ENCODE measurements at places on chromosomes 2 and 18.
A peak's percentile ranks its signal among the peaks of the same experiment; 100 is the strongest.

GRCh38 chr18:811182-811891 is 705 bp downstream of the YES1 start:
- DNase-seq: no peak

GRCh38 chr2:68765739-68766375 is 31.2 kb downstream of the ARHGAP25 start:
- DNase-seq: no peak

DNA sequence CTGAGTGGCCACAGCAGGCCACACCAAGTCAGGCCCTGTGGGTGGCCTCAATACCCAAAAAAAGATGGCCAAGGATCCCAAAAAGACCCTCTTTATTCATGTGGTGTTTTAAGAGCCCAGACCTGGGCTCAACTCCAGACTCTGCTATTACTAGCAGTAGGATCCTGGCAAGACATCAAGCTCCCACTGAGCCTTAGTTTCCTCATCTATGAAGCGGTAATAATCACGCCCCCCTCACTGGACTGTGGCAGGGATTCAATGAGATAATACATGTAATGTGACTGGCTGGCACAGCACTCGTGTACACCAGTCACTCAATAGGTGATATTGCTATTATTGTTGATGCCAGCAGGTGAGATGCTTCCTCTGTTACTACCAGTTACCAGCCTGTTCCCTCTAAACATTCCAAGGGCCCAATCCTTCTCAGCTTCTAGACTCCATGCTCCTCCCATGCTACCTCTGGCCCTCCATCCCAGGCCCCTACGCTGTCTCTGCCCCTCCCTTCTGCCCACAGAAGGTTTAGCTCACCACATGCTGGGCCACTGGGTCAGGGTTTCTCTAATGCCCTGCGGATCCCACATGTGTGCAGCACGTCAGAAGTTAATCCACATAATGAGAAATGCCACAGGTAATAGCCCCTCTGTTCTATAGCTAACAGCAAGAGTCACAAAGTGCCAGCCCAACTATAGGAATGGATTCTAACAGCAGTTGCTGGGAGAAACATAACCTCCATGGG is 51.2 kb downstream of the SLC4A5 start:
- DNase-seq: no peak

- DNase-seq: peak; percentile 80
Observed at GRCh38 chr2:128318776-128319464, at the start of gene HS6ST1. HS6ST1 (minus strand) TSS chr2:128318868; CDS start chr2:128318563, 305 bp downstream.

- DNase-seq: no peak
Observed at GRCh38 chr18:69895066-69896047, 52.3 kb downstream of the CD226 start.

GRCh38 chr2:9373476-9373875 is 49.9 kb downstream of the ITGB1BP1 start:
- no peak for DNase-seq

DNA sequence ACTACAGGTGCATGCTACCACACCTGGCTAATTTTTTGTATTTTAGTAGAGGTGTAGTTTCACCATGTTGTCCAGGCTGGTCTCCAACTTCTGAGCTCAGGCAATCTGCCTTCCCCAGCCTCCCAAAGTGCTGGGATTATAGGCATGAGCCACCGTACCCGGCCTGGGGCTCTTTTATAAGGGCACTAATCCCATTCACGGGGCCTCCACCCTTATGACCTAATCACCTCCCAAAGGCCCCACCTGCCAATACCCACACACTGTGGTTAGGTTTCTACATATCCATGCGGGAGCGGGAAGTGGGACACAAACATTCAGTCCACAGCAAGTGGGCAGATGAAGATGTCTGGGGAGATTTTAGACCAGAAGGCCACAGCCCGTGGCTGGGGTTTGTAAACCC is 164.7 kb upstream of the SH3BP4 start:
- no peak for DNase-seq

GRCh38 chr18:54775686-54776085 is 52.6 kb upstream of the RAB27B start:
- DNase-seq: no peak

DNA sequence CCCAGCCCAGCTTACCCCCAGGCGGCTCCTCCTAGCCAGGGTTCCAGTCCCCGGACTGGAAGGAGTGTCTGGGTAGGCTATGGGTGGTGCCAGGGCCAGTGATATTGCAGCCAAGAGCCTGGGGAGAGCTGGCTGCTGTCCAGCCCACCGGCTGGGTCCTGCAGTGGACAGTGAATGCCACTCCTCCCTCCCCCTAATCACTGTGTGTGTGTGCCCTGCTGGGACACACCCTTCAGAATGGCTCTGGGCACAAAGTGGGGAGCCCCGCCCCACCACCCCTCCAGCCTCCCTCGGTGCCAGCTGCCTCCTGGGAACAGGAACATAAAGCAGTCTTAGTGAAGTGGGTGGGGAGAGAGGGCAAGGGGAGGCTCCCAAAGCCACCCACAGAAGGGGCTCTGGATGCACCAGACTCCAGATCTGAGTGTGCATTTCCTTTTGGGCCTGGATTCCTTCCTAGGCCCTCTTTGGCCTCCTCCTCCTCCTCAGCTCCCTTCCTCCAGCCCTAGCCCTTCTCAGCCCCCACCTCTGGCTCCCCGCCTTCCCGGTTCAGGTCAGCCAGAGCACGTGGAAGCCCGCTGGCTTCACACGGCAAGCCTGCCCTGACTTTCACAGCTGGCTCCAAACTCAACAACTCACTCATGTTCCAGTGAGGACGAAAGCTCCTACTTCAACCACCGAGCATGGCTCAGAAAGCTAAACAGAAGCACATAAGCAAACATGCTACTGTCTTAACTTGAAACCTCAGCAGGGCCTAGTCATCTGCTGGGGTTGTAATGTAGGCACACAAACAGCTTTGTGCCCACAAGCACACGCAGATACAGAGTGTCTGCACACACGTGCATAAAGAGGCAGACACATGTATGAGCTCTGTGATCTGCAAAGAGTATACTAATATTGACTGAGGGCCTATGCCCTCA is 209.2 kb upstream of the SMAD2 start:
- no peak for DNase-seq

GRCh38 chr2:219500135-219500534 is 1.4 kb downstream of the GMPPA start:
- no peak for DNase-seq

DNA sequence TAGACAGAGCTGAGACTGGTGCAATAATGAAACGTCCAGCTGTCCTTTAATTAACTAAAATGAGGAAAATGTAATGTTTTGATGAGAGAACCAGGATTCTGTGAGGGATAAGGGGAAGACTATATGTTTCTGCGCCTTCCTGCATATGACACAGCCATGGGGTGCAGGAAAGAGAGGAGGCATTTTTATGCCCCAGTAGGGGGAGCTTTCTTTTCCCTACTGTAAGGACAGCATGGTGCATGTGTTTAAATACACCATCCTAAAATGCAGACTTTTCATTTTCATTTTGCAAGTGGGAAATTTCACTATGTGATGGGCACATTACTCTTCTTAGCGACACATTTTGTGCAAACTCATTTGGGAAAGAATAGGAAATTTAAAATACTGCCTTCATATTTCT is 446.1 kb downstream of the ARHGAP15 start:
- DNase-seq: no peak

GRCh38 chr2:53096351-53096750 is 671.3 kb upstream of the CHAC2 start:
- DNase-seq: no peak

- DNase-seq: no peak
Observed at GRCh38 chr2:95272781-95273180, 1.5 kb upstream of the PROM2 start.

- DNase-seq: no peak
Observed at GRCh38 chr18:9832871-9833270, 52.9 kb upstream of the TXNDC2 start.

DNA sequence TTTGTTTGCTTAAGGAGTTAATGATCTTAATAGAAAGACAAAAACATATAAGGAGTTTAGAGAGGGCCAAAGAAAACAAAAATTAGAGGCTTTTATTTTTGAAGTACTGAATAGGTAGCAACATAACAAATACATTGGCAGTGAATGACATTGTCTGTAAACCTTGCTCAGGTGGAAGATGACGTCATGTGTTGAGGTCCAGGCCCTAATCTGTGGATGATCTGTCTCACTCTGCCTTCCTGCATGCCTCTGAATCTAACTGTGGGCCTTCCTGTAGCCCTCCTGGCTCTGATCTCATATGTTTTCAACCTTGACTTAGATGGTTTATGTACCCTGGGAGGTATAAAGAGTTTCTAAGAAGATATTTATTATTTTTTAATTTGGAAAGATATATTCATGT is 58.1 kb upstream of the DYNAP start:
- no peak for DNase-seq

- DNase-seq: no peak
Observed at GRCh38 chr2:41955316-41956043, 92.3 kb upstream of the PKDCC start.

DNA sequence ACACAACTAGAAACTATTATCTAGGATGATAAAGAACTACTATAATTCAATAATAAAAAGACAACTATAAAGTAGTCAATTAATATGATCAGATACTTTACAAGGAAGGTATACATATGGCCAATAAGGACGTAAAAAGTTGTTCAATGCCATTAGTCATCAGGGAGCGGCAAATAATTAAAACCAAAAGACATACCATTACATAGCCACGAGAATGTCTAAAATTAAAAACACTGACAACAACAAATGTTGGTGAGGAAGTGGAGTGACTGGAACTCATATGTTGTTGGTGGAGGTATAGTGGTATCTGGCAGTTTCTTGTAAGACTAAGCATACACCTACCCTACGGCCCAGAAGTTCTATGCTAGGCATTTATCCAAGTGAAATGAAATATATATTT is 152.4 kb downstream of the MTCL1 start:
- no peak for DNase-seq

- no peak for DNase-seq
Observed at GRCh38 chr2:64137567-64137966, 6.7 kb downstream of the PELI1 start.

DNA sequence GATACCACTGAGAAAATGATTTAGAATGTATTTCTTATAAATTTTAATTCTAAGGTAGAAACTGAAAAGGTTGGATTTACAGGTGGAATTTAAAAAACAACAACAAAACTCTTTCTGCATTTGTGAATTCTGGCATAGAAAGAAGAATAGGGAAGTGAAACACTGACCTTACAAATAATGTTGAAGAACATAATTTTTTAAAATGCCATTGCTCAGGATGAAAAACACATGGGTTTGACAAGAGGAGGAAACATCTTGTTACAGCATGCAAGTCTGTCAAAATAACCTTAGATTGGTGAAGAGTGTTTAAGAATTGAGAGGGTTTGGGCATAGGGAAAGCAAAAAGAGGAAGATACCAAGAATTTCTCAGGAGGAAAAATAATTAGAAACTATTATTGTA is 184.3 kb downstream of the UBE2E3 start:
- DNase-seq: no peak

GRCh38 chr2:43766006-43766405 is 7.8 kb upstream of the DYNC2LI1 start:
- no peak for DNase-seq

GRCh38 chr18:33670029-33670428 is 92.0 kb downstream of the ASXL3 start:
- DNase-seq: no peak

GRCh38 chr2:35428548-35428947 is 927.0 kb upstream of the CRIM1 start:
- no peak for DNase-seq

GRCh38 chr2:170525566-170525900 is 189.6 kb upstream of the SP5 start:
- DNase-seq: no peak

DNA sequence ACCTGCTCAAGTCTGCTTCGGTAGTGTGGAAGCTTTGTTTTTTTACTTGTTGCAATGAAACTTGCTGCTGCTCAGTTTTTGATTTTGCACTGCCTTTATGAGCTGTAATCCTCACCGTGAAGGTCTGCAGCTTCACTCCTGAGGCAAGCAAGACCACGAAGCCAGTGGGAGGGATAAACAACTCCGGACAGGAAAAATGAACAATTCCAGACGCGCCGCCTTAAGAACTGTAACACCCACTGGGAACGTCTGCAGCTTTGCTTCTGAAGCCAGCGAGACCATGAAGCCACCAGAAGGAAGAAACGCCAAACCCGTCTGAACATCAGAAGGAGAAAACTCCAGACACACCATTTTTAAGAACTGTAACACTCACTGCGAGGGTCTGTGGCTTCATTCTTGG is 245.7 kb upstream of the REG3G start:
- DNase-seq: no peak

- DNase-seq: no peak
Observed at GRCh38 chr2:24410976-24411375, 50.6 kb upstream of the ITSN2 start.

DNA sequence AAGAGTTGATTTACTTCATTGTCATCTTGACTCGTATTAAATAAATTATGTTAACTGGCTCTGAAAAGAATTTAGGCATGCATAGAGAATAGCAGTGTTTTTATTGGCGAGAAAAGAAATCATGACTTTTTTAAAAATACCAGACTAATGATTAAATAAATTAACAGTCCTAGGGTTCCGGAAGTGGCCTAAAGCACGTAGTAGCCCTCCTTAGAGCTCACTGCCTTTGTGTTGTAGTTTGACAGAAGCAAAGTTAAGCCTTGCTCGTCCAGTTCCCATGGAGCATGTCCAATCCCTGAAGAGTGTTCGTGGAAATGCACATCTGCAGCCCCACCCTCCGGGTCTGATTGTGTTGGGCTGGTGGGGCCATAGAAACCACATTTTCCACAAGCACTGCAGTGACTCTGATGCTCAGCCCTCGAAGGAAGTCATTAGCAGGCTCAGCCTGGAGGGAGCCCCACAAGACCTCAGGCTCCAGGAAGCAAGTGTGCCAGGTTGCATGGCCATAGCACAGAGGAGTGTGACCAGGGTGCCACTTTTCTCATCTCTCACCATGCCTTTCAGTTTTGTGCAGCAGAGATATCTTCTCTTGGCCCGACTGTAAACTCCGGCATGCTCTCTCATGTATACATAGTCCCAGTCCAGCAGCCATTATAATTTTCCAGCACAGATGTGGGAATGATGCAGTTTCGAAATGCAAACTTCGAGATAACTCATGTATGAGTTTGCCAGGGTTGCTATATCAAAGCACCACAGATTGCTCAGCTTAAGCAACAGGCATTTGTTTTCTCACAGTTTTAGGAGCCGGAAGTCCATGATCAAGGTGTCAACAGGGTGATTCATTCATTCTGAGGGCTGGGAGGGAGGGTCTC is 188.6 kb upstream of the SH3BP4 start:
- DNase-seq: no peak

- no peak for DNase-seq
Observed at GRCh38 chr18:70004696-70005095, 57.0 kb upstream of the CD226 start.

- no peak for DNase-seq
Observed at GRCh38 chr2:18824915-18825314, 235.5 kb upstream of the NT5C1B start.

- DNase-seq: no peak
Observed at GRCh38 chr2:188307850-188308283, 16.2 kb downstream of the GULP1 start.

- no peak for DNase-seq
Observed at GRCh38 chr18:54845787-54846186, 17.5 kb downstream of the RAB27B start.

GRCh38 chr2:143205106-143205764 is 76.0 kb downstream of the ARHGAP15 start:
- no peak for DNase-seq
